ENCODE measurements at places on chromosomes 6 and 20.

GRCh38 chr6:135537741-135538301 is 40.3 kb upstream of the AHI1 start:
- no peak for DNase-seq

DNA sequence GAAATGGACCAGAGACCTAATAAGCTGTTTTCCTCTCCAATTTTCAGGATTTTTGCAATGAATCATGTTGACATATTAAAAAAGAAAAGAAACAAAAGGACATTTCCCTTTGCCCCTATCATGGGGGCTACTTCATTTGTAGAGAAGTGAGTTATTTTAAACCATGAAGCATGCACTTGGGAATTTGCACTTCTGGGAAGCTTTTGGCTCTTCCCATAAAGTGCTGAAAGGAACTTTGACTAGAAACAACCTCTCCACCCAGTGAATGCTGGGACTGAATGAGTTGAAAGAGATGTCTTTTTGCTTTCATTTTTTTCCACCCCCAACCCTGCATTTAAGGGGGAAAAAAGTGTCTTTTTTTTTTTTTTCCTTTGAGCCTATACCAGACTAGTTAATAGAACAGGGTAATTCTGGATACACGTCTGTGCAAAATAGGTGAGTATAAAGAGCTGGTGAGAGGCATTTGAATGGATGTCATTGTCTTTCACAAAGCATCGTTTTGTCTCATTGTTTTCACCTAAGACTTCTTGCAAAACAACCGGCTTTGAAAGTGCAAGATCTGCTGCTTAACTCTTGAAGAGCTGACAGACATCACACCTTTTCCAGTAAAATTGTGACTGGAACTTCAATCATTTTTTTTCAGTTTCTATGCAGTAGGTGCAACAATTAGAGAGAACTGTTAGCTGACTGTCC is 138.7 kb upstream of the BACH2 start:
- DNase-seq: no peak

DNA sequence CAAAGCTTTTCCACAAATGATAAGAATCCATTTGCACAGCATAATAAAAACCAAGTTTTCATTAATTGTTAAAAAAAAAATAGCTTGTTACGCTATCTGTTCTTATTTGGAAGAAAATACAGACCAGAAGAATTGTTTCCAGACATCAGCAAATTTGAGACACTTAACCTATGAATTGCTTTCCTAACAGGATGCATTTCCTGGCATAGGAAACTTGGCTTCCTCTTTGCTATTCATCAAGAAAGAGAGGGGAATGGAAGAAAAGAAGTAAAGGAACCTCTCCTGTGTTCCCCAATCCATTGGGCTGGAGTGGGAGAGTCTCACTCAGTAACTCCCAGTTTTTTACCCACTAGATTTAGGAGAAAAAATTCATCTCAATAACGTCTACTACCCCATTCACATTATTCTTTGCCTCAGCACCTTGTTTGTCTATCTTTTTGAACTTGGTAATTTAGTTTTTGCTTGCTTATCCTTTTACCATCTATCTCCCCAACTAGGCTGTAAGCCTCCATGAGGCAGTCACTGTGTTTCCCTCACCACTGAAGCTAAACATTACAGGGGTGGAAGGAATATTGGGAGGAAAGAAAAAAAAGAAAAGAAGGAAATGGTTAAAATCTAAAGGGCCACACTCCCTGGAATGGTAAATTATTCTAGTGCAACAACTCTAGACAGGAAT is 150.3 kb downstream of the COL21A1 start:
- DNase-seq: no peak

DNA sequence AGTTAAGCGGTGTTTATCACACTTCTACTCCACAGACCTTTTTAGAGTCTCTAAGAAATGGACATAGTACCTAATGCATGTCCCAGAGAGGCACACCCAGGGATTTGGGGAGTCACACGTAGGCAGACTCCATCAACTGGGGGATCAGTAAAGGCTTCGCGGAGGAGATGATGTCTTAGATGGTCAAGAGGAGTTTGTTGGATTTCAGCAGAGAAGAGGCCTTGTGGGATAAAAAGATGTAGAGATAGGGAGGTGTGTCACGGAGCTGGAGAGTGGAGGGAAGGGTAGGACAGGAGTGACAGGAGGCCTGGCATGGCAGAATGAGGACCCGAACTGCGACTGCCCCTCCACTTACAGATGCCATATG is 9.1 kb downstream of the DYNLRB1 start:
- DNase-seq: no peak

GRCh38 chr6:144897441-144897921 is 612.3 kb downstream of the UTRN start:
- DNase-seq: no peak

DNA sequence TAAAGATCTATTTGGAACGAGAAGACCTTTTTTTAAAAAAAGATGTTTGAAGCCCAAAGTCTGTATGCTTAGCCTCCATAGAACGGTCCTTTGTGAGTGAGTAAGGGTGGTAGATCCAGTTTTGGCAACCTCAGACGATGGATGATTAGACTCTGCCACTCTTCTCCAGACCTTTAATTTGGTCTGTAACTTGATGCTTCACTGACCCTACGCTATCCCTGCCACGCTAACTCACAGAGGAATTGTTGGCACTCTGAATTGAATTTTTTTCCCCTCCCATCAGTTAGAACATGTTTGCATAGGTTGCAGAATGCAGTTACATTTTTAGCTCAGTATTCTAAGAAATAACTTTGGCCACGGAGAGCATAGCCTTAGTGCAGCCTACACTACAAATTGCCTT is 15.8 kb upstream of the DEK start:
- no peak for DNase-seq

DNA sequence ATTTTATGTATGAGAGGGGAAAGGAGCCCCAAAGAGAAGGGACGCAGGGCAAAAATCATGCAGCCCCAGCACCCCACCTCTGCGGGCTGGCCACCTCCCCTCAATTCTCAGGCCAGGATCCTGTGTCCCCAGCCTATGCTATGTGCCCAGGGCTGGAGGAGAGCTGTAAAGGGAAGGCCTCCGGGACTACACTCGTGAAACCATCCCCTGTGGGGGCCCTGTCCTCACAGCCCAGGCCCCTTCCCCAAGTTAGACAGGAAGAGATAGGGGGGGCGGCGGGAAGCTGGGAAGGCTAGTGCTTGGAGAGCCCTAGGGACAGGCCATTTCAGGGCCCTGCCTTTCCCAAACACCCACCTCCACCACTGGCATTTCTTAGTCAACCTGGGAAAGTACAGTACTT is 1.4 kb upstream of the COL11A2 start:
- no peak for DNase-seq

- DNase-seq: no peak
These were observed 80.7 kb downstream of the UST start for GRCh38 chr6:148827416-148828045.

Measured in NCI-H774 (cell line).